ENCODE measurements at places on chromosomes 12 and 14.

- DNase-seq, result no peak
Measured at GRCh38 chr12:27425306-27425705, 21.2 kb upstream of the SMCO2 start.

GRCh38 chr14:49033131-49033530, 553.0 kb downstream of the RPS29 start:
- DNase-seq, result no peak

GRCh38 chr12:62766496-62766895, 168.5 kb downstream of the PPM1H start:
- DNase-seq, result no peak

DNA sequence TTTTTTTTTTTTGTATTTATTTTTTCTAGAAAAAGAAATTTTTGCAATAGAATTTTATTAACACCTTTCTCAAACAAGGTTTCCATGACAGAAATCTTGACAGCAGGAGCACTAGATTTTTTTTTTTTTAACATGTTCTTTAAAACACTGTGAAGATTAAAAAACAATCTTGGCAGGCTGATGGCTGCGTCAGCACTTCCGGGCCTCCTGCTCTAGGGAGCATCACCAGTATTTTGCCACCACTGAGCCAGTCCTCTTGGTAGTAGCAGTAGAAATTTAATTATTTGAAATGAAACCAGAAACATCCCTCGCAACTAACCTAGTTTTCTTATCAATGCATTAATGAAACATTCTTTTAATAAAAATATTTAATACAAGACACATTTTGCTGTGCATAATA, 99.6 kb downstream of the APAF1 start:
- DNase-seq, result no peak

DNA sequence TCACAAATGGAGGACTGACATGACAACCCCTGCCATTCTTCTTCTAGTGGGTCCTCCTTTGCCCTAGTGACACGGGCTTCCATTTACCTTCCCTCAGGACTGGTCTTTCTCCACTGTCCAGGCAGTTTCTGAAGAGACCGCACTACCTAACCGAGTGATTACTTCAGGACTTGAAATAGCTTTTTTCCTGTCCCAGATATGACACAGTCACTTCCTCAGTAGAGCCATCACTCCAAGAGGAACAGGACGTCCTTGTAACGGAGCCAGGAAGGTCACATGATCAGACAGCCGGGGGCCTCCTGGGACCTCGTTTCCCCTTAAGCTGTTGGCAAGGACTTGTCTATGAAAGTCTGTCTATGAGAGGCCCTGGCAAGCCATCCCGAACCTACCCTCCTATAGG, 62.3 kb downstream of the FOS start:
- DNase-seq, result no peak

DNA sequence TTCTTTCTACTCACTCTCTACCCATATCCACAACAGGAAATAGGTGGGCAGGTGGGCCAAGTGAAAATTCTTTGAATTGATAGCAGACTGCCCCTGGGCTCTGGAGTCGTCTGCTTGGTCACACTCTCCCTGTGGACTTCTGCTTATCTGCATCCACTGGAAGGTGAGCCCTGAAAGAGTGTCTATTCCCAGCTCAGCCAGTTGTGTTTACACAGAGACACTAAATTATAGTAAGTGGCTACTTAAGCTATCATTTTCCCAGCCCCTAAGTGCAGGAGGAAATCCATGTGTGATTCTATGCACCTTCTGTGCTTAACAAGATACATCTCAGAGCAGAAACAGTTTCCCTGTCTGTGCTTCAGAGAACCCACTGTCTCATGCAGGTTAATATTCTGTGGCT, 338.4 kb downstream of the FUT8 start:
- no peak for DNase-seq

- DNase-seq, result no peak
Measured at GRCh38 chr14:103519837-103520212, 2.8 kb downstream of the CKB start.

DNA sequence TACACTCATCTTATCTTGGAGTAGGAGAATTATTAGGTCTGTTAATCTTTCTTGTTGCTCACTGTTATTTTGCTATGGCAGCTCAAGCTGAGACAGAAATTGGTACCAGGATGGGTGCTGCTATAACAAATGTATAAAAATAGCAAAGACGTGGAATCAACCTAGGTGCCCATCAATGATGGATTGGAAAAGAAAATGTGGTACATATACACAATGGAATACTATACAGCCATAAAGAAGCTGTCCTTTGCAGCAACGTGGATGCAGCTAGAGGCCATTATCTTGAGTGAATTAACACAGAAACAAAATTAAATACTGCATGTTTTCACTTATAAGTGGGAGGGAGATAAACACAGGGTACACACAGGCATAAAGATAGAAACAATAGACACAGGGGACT, 14.8 kb upstream of the LTA4H start:
- no peak for DNase-seq

DNA sequence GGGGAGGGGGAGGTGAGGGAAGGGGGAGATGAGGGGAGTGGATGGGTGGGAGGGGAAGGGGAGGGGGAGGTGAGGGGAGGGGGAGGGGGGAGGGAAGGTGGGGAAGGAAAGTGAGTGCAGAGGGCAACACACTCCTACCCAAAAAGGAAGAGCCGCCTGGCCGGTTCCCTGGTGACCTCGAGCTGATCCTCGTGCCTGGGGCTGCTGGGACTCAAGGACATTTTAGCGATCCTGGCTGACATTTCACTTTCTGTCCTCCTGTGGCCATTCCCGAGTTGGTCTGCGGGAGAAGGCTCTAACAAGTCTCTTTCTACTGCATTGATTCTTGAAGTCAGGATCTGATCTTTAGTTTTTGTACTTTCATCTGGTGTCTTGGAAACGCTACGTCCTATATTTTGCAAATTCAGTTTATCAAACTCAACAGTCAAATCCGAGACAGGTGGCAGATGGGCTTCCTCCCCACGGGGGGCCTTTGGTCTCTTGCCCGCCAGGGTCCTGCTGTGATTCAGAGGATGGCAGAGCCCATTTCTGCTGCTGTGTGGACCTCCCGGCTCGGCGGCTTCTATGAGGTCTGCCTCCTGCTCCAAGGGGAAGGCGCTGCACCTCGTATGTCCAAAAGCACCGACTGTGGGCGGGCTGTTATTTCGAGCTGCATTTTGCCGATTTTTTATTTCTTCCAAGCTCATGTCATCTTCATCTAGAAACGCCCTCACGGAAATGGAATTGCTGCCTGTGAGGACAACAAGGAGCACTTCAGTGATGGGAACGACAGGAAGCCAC, 19.1 kb downstream of the PGAM5 start:
- no peak for DNase-seq

DNA sequence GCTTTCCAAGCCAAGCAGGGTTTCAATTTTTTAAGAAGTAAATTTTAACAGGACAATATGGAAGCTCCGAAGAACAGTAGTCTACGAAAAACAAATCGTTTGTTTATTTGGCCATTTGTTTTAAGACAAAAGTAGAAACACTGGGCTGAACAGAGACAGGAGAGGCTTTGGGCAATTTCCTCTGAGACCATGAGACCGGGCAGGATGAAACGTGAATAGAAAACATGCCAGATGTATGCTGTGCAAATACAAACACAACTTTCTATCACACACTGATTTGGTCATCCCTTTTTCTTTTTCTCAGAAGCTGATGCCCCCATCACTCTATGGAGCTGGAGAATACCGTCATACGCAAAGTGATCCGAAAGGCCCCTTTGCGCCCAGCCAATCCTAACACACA, 1111.1 kb downstream of the BCL11B start:
- no peak for DNase-seq

DNA sequence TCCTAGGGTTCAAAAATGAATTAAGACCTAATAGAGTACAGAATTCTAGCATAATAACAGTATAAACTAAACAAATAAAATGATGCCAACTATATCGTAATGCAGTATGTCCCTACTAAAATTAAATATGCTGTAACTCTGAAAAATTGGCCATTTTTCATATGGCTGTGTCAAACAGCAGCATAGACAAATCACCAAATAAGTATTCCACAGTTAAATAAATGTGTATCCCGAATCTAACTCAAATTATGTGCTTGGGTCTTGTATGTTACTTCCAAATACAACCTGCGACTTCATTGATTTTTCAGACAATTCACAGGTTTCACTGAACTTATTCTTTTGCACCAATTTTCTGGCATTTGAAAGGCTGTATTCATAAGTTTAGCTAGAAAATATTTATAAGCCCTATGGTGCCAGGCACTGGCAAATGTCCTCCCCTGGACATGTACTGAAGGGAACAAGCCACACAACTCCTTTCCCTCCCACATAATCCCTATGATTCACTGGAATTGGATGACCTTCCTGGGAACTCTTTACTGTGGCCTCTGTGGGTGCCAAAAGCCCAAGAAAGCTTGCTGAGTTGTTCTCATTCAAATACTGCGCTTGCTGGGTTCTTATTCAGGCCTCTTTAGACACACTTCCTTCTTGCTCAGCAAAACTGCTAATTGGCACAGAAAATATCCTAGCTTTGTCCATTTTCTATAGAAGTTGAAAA, 108.8 kb downstream of the KITLG start:
- DNase-seq, result no peak

- DNase-seq, result no peak
Measured at GRCh38 chr14:69137416-69137815, 15.5 kb downstream of the DCAF5 start.

- DNase-seq, result no peak
Measured at GRCh38 chr12:121366063-121366459, 13.8 kb upstream of the ANAPC5 start.

DNA sequence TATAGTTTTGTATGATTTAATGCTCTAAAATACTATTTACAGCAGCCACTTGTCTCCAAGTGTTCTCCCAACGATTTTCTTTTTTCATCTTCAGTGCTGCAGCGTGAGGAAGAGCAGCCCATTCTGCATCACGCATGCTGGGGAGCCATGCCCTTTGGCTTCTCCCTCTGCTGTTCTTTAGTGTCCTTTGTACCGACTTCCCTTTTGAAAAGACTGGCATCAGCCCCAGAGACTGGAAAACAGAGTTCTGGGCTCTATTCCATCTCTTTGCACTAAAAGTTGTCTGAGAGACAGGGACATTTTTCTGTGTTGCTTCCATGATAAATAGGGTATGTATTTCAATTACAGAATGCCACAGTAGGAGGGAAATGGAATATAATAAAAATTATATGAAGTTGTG, 105.1 kb downstream of the RERG start:
- no peak for DNase-seq

DNA sequence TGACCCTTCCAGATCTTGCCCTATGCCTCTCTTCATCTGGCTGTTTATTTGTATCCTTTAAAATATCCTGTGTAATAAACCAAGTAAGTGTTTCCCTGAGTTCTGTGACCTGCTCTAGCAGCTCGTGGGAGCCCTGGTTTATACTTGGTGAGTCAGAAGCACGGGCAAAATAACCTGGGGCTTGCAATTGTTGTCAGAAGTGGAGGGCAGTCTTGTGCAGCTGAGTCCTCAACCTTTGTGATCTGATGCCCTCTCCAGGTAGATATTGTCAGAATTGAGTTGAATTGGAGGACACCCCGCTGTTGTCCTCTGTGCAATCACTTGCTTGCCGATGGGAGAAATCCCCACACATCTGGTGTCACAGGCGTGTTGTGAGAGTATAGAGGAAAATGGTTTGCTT, 62.5 kb upstream of the PRICKLE1 start:
- DNase-seq, result no peak
